ENCODE measurements at places on chromosomes 2 and 18.

DNA sequence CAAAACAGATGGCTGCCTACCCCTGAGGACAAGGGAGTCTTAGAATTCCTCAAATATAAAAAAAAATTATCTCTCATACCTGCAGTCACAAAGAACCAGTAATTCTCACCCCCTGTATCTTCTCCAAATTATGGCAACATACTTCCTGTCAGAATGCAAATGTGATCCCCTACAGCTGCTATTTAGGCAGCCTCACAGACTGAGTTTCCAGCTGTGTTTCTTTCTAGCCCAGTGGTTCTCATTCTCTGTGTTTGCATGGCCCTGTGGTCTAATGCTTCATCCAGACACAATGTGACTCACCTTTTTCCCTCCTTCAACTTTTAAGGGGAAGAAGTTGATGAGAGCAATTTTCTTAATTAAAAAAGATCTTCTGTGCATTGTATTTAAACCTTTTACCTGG is 726.3 kb downstream of the TSN start:
- DNase-seq: no peak

- DNase-seq: no peak
Measured at GRCh38 chr2:222318026-222318711, 19.4 kb upstream of the PAX3 start.

GRCh38 chr2:171044416-171044815 is 115.4 kb downstream of the GORASP2 start:
- DNase-seq: no peak

- DNase-seq: no peak
Measured at GRCh38 chr2:128537646-128538045, 219.0 kb upstream of the HS6ST1 start.

DNA sequence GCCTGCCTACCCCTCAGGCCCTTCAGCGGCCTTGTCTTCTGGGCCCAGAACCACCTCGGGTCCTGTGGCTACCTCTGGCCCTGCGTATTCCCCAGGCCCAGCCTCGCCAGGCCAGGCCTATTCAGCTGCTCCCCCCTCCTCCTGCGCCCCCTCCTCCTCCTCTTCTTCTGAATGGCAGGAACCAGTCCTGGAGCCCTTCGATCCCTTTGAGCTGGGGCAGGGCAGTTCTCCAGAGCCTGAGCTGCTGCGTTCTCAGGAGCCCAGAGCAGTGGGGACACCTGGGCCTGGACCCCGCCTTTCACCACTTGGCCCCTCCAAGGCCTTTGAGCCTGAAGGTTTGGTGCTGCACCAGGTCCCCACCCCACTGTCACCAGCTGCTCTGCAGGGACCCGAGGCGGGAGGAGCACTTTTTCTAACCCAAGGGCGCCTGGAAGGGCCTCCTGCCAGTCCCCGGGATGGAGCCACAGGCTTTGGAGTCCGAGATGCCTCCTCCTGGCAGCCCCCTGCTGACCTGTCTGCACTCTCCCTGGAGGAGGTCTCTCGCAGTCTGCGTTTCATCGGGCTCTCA is 14.7 kb downstream of the GAREM2 start:
- DNase-seq: no peak

DNA sequence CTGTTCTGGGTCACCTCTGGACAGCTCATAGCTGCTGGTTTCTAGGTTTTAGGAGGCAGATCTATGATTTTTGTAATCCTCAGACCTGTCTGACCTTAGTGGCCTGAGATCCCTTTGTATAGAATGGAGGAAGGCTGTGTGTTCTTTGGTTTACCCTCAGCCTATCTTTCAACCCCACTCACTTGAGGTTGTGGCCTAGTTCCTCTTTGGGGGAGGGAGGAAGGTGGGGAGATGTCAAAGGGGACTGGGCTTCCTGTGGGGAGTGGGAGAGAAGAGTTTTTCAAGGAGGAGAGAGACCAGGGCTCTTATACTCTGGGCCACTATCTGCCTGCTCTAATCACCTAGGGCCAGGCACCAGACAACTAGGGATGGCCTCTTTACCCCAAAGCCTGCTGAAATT is 28.5 kb downstream of the SEMA4F start:
- DNase-seq: no peak

DNA sequence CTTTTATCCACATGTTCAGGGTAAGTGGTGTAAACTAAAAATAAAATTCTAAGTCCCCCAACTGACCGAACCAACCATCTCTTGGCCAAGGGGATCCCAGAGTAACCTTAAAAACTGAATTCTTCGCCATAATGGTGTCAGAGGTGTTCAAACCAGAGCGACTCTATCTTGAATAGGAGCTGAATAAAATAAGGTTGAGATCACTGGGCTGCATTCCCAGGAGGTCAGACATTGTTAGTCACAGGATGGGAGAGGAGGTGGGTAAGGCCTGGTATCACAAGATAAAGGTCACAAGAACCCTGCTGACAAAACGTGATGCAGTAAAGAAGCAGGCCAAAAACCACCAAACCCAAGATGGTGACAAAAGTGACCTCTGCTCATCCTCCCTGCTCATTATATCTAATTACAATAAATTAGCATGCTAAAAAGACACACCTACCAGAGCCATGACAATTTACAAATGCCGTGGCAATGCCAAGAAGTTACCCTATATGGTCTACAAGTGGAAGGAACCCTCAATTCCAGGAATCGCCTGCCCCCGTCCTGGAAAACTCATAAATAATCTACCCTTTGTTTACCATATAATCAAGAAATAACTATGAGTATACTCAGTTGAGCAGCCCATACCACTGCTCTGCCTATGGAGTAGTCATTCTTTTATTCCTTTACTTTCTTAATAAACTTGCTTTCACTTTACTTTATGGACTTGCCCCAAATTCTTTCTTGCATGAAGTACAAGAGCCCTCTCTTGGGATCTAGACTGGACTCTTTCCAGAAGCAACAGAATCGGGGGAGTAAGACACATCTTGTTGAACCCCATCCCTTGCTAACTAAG is 302.4 kb downstream of the STK39 start:
- DNase-seq: no peak

- DNase-seq: no peak
Measured at GRCh38 chr2:104788742-104789455, 65.0 kb upstream of the POU3F3 start.

DNA sequence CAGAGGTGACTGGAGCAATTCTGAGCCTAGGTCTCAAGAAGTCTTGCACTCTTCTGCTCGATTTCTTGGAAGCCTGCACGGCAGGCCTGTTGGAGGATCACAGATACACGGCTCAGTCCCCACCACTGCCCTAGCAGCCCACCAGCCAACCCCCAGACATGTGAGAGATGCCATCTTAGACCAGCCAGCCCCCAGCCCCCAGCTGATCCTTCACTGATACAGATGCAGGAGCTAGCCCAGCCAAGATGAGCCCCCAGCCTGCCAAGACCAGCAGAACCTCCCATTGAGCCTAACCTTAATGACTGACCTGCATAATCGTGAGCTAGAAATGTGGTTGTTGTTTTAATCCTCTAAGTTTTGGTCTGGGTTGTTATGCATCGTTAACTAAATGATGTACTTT is 47.5 kb downstream of the INHBB start:
- DNase-seq: no peak

GRCh38 chr2:128550801-128551416 is 232.2 kb upstream of the HS6ST1 start:
- no peak for DNase-seq

DNA sequence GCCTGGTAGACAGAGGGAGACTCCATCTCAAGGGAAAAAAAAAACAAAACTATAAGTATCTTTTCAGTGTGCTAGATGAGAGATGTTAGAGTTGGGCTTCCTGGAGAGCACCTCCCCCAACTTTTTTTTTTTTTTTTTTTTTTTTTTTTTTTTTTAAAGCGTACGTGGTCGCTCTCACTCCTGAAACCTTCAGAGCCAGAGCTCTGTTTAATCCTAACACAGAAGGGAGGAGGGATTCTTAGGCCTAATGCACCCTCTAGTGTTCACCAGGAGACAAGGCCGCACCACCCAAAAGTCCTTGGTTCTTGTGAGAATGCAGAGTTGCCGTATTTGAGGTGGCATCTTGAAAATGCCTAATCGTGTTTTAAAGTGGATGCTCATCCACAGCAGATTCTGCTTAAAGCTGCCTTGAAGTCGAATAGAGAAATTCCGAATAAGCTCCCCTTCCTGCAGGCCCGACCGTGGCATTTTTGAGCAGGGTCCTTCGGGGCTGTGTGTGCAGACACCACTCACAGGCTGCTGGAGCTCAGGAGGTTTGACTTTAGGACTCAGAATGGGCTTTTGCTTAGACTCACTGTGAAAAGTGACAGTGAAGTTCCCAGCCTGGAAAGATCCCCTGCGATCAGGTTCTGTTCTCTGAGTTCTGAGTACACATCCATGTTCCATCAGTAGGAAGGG is 252.6 kb downstream of the AGAP1 start:
- no peak for DNase-seq

DNA sequence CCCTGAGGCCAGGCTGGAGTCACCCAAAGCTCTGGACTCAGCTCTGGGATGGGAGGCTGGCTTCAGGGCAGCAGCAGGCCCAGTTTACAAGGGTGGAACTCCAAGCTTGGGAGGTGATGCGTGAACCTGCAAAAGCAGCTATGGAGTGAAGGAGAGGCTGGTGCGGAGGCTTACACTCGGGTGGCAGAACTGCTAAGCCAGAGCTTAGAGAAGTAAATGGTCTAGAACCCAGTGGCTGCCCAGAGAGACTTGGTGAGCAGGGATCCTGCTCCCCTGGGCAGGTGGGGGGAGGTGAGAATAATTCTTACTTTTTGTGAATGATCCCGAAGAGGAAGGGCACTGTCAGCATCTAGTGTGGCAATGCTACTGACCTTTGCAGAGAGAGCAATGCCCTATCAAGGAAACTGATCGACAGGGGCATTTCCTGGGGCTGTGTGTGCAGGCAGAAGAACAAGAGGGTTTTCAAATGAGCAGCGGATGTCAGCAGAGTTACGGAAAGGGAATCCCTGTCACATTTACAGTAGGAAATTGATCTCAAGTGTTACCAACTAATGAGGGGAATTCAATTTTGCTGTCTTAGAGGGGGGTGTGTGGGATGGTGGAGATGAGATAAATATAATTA is 80.4 kb downstream of the TGFA start:
- DNase-seq: no peak

- no peak for DNase-seq
Measured at GRCh38 chr2:186641132-186641806, 51.4 kb downstream of the ITGAV start.

GRCh38 chr2:133760376-133760775 is 192.1 kb upstream of the NCKAP5 start:
- DNase-seq: no peak

- DNase-seq: no peak
Measured at GRCh38 chr2:152580714-152581113, 136.5 kb downstream of the PRPF40A start.

DNA sequence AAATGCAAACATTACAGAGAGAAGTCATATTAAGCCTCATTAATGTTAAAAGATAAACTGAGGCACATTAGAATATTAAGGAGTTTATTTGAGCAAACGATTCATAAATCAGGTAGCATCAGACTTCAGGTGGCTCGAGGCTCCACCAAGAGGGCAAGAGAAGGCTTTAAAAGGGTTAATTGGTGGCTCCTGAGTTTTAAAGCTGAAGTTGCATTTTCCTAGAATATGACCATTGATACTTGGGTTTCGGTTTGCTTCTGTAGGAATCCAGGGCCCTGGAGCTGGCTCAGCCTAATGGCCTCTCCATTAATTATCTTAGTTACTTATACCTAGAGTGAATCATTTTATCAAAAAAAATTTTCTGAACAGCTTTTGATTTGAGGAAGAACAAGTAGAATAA is 123.7 kb upstream of the NABP1 start:
- DNase-seq: no peak

DNA sequence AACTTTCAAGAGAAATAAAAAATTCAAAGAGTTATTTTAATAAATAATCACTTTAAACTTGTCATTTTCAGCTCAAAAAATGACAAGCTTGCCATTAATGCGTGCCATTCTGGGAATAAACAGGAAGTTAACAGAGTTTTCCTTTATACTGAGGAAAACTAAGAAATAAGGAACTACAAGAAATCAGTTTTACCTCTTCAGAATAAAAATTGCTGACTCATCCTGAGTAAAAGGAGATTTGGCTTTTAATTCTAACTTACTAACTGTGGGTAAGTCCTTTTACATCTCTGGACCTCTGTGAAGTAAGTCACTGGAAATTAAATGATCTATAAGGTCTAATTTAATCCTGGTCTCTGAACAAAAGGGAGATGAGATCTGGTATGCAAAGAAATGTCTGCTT is 16.1 kb downstream of the CEBPZ start:
- DNase-seq: no peak

DNA sequence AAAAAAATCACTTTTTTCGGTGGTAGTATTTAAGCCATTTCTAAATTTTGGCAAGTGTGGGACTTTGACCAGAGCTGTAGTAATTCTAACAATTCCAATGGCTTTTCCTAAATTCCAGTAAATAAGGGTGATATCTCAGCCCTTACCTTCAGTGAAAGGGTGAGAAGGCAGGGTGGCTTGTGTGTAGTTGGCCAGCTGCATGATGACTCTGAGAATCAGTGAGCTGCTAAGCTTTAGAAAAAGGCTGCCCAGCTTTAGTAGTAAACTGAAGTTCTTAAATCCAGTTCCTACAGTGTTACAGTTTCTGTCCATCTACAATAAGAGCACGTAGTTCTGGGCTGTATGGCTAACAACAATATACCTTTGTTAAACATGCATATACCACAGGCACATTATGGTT is 42.0 kb downstream of the OXER1 start:
- DNase-seq: no peak

- no peak for DNase-seq
Measured at GRCh38 chr2:160658851-160659250, 165.2 kb upstream of the RBMS1 start.

GRCh38 chr2:181575650-181576025 is 81.3 kb downstream of the CERKL start:
- no peak for DNase-seq
